Midbrain (tissue), 1 donor: ENCODE measurements at places on chromosomes 7 and 10.

DNA sequence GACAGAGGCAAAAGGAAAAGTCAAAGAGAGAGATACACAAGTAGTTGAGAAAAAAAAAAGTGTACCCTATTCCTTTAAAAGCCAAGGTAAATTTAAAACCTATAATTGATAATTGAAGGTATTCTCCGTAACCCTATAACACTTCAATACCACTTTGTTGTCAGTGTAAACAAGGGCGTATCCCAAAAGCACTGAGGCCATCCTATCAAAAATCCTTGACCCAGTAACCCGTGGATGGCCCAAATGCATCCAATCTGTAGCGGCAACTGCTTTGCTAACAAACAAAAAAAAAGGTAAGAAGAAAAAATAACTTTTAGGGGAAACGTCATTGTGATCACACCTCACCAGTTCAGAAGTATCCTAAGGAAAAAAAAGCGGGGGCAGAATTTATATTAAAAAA, 5.1 kb upstream of the NAPEPLD start:
- no peak for DNase-seq

DNA sequence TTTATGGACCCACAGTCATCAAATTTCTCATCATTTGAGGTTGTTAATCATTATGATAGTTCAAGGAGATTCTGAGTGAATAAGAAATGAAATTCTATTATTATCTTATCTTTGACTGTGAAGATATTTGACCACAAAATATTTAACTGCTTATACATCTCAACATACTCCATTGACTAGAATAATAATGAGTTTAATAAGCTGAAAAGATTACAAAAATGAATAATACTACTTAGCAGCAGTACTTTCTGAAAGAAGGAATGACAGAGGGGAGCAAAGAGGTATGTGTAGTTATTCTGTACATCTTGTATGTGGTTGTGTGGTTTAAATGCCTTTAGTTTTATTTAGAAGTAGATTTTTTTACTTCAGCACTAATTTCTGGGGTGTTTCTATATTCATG, 214.2 kb downstream of the PRKG1 start:
- DNase-seq, result no peak

GRCh38 chr10:128160297-128160711, 34.1 kb upstream of the MKI67 start:
- DNase-seq, result no peak

DNA sequence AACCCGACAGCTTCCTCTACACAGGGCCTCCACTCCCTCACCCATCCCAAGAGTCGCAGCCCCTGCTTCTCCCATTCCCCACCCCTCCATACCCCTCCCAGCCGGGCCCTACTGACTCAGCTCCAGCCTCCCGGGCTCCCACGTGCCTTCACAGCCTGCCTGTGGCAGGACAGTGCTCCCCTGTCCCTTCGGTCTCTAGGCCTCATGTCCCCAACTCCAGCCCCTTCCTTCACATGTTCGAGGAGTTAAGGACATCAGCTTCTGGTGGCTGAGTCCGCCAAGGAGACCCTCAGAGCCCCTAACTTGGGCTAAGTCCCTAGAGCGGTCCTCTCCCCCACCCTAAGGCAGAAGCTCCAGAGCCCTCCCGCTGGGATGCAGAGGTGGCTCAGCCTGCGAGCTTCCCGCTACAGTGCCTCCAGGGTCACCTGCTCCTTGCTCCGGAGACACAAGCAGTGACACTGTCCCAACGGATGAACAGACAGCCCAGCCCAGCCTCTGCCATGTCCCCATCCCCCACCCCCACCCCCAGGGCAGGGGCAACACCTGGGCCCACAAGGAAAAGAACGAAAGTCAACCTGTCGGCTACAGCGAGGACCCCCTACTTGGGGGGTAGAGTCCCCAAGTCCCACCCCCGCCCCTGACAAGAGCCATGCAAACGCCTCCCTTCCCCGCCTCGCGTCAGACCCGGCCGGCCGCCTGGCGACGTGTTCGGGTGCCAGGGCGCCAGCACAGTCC, 716 bp downstream of the SMARCD3 start:
- no peak for DNase-seq

DNA sequence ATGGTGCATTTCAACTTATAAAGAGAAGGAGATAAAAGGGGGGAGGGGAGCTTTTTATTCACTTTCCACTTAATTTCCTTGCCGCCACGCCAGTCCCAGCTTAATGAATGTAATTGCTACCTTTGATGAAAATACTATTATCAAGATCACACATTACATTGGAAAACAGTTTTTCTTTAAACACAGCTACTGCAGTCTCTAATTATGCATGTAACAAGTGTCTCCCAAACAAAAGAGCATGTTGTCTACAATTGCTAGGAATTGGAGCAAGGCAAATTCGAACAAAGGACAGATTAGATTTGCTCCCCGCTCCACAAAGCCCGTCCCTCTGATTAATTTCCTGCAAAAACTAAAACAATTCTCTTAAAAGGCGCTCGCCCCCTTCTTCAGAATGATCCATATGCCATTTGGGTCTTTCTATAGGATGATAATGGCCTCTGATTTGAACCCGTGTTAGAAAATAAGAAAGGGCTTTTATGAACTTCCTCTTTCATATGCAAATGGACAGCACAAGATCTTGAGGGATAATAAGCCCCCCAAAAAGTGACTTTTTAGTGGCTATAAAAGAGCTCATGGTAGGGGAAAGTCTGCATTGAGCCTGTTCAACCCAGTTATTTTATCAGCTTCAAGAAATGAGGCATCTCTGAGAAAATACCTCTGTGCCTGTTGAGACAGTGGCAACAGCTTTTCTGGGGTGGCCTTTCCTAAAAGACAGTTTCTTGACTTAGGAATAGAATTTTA, 60.6 kb downstream of the ACADSB start:
- DNase-seq, result peak; percentile 47

DNA sequence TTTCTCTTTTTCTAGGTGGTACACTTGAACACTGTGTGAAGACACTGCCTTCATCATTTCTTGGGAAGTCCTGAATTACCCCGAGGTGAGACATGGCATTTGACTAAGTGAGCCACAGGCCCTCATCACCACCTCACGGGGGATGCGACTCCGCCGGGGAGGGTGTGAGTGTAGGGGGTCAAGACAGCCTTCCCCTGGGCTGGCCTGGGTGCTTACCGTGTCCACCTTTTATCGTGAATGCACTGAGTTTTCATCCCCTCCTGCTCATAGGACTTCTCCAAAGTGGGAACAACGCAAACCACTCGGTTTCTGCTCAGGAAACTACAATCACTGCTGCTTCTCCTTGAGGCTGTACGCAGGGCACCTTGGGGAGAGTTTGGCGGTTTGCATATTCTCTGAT, 176.9 kb downstream of the SH2D4B start:
- no peak for DNase-seq

DNA sequence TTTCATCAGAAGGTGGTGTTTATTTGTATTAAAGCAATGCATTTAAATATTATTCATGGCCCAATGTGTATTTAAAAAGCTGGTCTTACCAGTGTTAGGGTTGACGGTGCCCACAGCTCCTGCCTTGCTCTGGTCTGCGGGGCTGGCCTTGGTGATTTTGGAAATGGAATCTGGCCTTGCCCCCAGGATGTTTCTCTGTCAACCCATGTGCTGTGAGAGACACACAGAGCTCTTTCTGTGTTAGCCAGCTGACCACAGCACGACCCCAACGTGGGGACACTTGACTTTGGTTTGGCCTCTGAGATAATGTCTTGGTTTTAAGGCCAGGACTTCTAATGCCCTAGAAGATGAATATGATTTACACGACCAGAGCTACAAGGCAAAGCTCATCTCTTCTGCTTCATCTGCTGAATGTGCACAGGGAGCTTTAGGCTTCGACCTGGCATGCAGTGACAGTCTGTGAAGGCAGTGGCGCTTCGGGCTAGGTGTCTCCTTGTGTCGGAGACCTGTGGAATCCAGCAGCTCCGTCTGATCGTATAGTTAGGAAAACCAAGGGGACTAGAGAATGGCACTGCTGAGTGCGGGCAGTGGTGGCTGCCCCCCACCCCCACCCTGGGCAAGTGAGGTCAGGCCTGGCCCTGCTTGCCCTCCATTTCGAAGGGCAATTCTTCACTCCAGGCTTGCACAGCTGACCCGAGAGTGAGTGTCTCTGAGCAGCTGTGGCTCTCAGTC, 246.1 kb downstream of the EBF3 start:
- DNase-seq, result no peak

DNA sequence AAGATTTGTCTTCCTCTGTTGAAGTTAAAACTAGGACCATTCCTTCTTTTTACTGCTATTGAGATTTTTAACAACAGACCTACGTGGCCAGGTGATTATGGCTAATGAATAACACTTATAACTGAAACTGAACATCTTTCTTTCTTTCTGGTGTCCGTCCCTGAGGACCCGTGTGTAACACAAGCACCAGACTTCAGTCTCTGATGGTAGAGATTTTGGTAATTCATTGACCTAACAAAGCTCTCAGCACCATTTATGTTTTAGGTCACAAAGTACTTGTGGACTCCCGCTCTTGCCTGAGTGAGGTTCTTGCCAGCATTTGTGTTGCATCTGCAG, 40.4 kb upstream of the TMEM229A start:
- DNase-seq, result no peak

- DNase-seq, result no peak
Observed at GRCh38 chr10:1507436-1507835, 229.9 kb downstream of the ADARB2 start.

- no peak for DNase-seq
Observed at GRCh38 chr10:106440355-106440754, 724.2 kb downstream of the SORCS1 start.

DNA sequence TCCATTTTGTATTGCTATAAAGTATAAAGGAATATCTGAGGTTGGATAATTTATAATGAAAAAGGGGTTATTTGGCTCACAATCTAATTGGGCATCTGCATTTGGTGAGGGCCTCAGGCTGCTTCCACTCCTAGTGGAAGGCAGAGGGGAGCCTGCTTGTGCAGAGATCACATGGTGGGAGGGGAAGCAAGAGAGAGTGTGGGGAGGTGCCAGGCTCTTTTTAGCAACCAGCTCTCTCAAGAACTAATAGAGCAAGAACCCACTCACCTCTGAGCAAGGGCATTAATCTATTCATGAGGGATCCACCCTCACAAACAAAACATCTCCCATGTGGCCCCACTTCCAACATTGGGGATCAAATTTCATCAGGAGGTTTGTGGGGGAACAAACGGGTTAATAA, 64.6 kb downstream of the OGDH start:
- no peak for DNase-seq

DNA sequence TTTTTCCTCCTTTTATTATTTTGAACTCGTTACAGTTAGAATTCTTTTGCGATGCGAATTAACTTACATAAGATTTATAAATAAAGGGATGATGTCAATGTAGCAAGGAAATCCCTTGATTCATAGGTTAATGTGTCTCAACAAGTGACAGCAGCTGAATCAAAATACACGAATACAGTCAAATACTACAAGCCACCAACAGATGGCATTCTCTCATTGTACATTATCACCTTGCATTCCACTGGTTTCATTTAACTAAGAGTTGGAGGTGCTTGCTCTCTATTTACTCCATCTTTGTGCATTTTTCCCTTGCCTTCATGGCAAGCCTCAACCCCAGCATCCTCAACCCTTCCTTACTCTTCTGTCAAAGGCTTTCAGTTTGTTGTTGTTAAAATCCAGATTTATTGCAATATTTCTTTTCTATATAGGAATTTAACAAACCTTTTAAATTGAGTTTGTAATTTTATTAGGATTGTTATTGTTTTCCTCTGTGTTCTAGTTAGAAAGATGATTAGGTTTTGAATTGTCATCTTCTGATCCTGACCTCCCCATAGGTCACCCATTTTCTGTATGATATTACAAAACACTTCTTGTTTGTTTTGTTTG, 78.3 kb downstream of the SLC25A40 start:
- DNase-seq, result peak; percentile 40

GRCh38 chr7:135100856-135101255, 47.0 kb upstream of the TMEM140 start:
- DNase-seq, result no peak

DNA sequence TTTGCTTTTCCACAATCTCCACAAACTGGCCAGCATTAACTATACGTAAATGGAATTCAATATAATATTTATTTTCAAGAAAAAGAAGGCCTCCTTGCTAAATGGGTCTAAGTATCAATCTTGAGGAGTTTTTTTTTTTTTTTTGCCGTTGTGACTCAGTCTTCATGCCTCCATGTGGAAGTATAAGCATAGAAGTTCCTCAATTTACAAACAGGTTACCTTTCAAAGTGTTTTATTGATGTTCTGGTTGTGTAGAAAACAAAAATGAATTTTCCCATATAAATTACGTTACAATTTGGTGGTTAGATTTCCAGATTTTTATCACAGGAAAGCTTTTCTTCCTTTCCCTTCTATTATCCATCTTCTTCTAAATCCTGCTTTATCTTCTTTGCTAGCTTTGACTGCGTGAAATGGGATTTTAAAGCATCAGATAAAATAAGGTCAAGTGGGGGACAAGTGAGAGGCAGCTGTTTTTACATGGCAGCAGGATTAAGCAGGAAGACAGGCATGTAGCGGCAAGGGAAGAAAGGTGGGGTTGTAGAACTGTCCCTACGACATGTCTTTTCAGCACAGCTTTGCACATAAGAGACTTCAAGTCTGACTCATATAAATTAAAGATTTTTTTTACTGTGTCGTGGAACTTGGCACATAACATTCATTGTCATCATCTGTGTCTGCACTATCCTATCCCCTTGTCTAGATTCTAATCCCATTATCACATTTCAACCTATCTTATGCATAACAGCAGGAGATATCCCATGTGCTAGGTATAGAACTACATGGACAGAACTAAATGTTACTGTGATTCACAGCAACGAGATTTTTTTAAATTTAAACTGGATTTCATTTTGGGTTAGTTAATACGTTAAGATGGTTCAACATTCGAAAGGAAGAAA, 135.3 kb upstream of the FAM3C start:
- no peak for DNase-seq

GRCh38 chr10:101536800-101537199, 51.3 kb downstream of the POLL start:
- no peak for DNase-seq

DNA sequence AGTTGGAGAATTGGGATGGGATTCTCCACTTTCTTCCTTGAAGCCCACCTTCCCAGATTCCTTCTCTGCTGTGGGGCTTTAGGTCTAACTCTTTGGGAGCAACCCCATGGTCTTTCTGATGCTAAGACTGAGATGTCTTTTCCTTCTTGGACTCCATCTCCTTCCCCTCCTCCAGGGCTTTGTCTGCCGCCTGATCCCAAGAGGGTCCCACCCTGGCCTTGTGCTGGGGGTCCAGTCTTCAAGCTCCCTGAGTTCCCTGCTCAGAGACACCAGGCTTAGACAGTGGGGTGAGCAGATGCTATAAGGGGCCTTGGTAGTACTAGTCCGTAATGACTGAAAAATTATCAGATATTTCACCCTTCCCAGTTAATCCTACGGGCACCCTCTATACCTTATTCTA, 150.5 kb downstream of the PTPN20 start:
- DNase-seq, result no peak
